ENCODE measurements at places on chromosomes 4 and X.

- no peak for DNase-seq
Measured at GRCh38 chr4:32830160-32830559, 2110.0 kb downstream of the PCDH7 start.

GRCh38 chr4:169064296-169064695 lies 54.2 kb upstream of the CBR4 start:
- no peak for DNase-seq

- no peak for DNase-seq
Measured at GRCh38 chr4:165326831-165327210, 648 bp upstream of the MSMO1 start.

- no peak for DNase-seq
Measured at GRCh38 chr4:125111323-125111722, 203.4 kb upstream of the FAT4 start.

DNA sequence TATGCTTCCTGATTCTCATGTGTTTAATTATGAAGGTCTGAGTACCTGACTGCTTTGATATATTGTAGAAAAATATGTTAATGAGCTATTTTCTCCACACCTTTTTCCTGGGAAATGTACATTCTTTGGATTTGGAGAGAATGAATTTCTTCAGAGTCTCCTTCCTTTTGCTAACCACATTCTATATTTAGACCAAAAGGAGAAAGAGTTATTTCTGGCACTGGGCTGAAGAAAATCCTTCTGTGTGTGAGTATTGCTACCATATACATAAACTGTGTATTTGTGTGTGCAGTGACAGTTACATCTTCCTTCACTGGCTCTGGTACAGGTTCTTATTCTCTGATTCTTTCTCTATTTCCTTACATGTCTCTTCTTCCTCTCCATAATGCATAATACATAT lies 44.5 kb upstream of the PGRMC2 start:
- no peak for DNase-seq

DNA sequence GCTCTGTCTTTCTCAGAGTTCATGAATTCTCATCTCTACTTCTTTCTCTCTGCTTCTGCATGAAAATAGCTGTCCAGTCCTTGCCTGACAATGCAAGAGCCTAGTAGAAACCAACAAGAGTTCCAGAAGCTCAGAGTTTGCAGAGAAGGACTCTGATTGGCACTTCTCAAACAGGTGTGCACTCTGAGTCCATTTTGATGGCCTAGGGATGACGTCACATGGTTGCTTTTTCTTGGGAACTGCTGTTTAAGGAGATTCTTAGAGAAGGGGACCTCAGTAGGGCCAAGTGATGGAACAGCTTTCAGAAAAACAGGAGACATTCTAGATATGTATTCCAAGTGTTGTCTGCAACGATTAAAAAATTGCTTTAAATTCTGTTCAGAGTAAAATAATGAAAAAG lies 56.8 kb downstream of the HMGB2 start:
- DNase-seq = no peak

DNA sequence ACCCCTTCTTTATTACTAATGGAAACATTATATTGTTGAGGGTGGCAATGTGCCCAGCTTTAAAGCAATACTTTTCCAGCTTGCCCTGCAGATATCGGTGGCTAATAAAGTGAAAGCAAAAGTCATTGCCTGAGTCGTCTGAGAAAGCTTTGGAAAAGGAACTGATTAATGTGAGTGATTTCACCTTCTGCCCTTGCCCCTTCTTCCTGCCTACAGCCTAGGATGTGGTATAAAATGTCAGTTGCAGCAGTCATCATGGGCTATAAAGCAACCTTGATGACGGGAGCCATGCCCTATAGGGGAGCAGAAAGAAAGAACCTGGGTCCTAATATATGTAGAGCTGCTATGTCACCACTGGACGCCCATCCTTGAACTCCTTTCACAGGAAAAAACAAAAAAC lies 132.4 kb upstream of the USP9X start:
- DNase-seq = no peak

DNA sequence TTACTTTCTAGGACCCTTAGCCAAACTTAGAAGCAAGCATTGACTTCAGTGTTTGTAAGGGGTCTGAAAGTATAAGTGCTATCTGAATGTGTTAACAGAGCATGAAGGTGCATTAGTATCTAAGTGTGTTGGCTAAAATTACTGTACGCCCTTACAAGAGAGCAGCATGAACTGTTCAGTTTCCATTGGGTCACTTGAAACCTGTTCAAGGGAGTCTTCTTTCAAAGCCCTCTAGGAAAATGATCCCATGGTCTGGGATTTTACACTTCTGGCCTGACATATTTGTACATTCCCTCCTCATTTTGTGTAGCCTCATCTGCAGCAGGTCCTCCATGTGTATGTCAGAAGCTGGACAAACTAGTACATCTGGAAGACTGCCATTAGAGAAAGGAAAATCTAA lies 3.2 kb downstream of the PRDX4 start:
- no peak for DNase-seq

GRCh38 chrX:8235026-8235425 lies 64.0 kb upstream of the VCX2 start:
- DNase-seq = no peak

DNA sequence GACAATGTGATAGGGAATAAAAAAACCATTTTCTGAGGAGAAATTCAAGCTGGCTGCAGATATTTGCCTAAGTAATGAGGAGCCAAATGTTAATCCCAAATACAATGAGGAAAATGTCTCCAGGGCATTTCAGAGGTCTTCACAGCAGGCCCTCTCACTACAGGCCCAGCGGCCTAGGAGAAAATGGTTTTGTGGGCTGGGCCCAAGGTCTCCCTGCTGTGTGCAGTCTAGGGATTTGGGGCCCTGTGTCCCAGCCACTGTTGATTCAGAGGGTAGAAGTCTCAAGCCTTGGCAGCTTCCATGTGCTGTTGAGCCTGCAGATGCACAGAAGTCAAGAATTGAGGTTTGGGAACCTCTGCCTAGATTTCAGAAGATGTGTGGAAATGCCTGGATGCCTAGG lies 778.7 kb downstream of the CENPC start:
- DNase-seq = no peak

DNA sequence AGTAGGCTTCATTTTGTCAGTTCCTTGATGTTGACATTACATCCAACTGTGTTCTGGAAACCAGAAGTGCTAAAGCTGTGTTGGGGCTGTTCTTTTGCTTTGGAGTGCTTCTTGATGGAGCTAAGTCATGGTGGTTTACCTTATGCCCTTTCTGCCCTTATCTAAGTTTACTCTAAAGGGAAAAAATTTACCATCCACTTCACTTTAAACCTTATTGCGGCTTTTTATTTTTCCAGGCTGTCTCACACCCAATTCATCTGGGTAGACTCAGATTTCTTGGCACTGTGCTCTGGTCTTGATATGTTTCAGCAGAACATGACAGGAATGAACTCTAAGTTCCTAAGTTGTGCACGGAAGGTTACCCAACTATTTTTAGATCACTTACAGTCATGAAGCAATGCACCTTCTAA lies 104.7 kb upstream of the TTC29 start:
- no peak for DNase-seq

DNA sequence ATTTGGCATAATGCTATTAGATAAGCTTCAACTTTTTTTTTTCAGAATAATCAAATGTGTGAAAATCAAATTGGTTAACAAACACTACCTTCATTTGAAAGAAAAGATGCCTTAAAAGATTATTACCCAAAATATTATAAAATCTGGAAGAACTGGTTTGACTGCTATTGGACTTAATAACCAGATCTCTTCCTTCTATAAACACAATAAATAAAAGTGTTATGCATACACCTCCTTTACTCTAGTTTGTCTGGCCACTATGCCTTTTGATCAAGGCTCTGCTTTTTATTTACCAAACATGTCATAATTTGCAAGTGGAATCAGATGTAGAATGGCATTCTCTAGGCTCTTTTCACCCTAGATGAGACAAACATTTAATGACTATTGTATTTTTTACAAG lies 897.3 kb upstream of the EPHA5 start:
- DNase-seq = no peak

DNA sequence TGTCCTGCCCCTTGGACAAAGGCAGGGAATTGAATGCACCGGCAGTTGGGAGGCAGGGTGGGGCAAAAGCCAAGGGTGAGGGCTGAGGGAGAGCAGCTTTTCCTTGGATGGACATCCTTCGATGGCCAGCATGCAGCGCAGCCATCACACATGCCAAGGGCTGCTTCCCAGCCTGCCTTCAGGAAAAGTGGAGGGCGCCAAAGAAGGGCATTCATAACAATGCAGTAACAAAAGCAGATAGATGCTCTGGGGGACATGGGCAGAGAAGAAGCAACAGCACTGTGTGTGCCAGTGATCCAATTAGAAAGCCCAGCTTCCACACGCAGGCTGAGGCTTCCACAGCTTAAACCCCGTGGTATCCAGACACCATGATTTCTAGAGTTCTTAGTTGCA lies 71.5 kb downstream of the TSPAN5 start:
- DNase-seq = no peak
